ENCODE measurements at places on chromosomes 6 and 20.
A peak's percentile ranks its signal among the peaks of the same experiment; 100 is the strongest.

DNA sequence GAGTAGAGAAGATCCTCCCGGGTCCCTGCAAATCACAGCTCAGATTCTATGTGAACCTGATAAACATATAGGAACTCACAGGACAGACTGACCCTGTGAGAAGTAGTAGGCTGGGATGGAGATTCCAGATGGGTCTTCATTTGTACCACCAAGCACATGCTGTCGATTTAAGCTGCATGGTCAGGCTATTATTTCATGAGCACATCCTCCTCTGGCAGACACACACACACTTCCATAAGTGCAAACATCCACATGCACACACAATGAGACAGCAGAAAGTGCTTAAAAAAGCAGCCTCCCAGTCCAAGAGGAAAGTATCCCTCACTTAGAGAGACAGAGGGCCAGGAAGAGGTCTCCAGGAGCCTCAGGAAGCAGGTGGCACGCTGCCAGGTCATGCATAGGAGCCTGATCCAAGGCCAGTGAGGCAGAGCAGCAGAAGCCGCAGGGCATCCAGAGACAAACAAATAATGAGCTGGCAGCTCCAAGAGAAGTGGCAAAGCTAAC is 131.8 kb downstream of the UNC5CL start:
- no peaks in the 10 kb centered on the region for H3K4me1 ChIP-seq
- no peak overlapping the region for H3K27ac ChIP-seq
- H3K27me3 ChIP-seq: no peaks in the 10 kb centered on the region
- no peak for DNase-seq

DNA sequence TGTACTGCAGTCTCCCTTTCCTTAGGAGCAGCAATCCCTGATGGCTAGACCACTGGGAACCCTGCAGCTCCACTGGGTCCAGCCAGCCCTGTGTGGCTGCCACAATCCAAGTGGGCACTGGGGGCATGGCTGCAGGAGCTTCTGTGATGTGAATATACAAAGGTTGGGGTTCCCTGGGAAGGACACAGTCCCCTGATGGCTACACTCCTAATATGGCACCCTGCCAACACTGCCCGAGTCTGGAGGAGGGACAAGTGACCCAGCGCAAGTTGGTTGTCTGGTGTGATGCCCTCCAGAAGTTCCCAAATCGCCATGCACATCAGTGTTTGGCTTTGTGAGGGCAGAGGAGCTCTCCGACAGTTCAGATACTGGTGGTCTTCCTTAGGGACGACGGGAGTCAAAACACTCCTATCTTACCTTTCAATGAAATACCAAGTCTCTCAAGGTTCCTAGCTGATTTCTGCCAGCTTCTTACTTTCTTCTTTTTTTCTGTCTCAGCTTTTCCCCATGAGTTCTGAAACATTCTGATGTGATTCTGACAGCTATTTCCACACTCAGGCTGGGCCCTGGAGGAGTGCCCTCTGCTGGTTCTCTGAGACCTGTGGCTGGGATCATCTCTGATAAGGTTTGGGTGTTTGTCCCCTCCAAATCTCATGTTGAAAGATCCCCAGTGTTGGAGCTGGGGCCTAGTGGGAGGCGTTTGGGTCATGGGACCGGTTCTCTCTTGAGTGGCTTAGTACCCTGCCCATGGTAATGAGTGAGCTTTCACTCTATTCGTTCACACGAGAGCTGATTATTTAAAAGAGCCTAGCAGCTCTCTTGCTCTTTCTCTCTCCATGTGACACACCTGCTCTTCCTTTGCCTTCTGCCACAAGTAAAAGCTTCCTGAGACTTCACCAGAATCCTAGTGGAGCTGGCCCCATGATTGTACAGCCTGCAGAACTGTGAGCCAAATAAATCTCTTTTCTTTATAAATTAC is 15.5 kb upstream of the ZFP57 start:
- H3K27me3 ChIP-seq: no peaks in the 10 kb centered on the region
- no peaks in the 10 kb centered on the region for H3K36me3 ChIP-seq
- H3K4me3 ChIP-seq: no peak overlapping the region
- no peaks in the 10 kb centered on the region for H3K4me1 ChIP-seq
- no peak overlapping the region for H3K27ac ChIP-seq

- H3K36me3 ChIP-seq: no peaks in the 10 kb centered on the region
- no peaks in the 10 kb centered on the region for H3K27me3 ChIP-seq
- no peak overlapping the region for H3K4me3 ChIP-seq
Measured at GRCh38 chr6:71908162-71908765, 21.9 kb downstream of the RIMS1 start.

DNA sequence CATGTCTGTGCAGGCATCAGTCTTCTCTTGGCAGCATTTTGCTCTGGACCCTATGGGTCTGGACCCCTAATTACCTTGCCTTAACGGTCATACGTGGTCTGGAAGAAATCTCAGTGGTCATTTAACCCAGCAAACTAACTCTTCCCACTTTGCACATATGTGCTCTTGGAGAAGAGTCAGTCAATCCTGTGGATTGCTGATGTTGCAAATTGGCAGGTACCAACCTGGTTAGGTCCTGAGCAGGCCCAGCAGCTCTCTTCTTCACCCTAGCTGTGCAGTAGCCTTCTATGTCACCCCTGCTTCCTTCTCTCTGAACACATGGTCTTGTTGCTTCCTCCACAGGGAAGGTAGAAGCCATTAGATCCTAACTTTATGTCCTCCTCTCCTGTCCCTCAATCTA is 1.6 kb downstream of the CEP43 start:
- no peak overlapping the region for H3K27ac ChIP-seq
- no peaks in the 10 kb centered on the region for H3K4me1 ChIP-seq
- no peak overlapping the region for H3K4me3 ChIP-seq
- no peaks in the 10 kb centered on the region for H3K27me3 ChIP-seq
- no peaks in the 10 kb centered on the region for H3K36me3 ChIP-seq
- no peak for DNase-seq

GRCh38 chr6:157597461-157598312 is 216.7 kb downstream of the ZDHHC14 start:
- H3K27ac ChIP-seq: no peak overlapping the region
- no peaks in the 10 kb centered on the region for H3K36me3 ChIP-seq
- H3K4me3 ChIP-seq: no peak overlapping the region
- DNase-seq: peak; percentile 56

DNA sequence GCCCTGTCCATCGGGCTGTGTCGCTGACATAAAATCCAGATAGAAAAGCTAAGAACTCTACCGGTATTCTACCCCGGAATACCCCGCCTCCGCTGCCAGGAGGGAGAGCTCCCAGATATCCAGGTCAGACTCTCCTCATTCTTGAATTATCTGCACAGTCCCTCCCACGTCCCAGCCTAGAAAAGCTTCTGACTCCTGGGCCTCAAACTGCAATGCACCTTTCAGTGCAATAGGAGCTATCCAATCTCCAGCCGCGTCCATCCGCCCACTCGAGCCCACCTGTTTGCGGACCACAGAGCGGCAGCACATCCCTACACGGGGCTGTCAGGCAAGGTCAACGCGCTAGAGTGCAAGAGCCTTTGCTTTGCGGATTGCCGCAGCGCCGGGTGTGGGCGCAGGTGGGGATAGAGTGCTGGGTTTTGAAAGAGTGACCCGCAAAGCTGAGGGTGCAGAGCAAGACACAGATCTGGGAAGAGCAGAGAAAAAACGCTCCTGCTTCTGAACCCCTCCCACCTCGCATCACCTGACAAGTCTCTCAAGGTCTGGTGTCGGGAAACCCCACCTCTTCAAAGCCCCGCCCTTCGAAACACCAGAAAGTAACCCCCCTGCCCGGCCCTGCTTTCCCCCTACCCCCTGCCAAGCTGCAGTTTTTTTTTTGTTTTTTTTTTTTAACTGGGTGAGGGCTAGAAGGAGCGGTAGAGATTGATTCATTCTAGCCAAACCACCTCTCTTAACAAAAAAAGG is 1.3 kb downstream of the TAPBP start:
- H3K27ac ChIP-seq: peak overlapping the region; percentile 99
- DNase-seq: peak; percentile 84
- peaks cover 4% of the 10 kb centered on the region for H3K36me3 ChIP-seq
- no peaks in the 10 kb centered on the region for H3K27me3 ChIP-seq
- peak overlapping the region; percentile 85 for H3K4me3 ChIP-seq

DNA sequence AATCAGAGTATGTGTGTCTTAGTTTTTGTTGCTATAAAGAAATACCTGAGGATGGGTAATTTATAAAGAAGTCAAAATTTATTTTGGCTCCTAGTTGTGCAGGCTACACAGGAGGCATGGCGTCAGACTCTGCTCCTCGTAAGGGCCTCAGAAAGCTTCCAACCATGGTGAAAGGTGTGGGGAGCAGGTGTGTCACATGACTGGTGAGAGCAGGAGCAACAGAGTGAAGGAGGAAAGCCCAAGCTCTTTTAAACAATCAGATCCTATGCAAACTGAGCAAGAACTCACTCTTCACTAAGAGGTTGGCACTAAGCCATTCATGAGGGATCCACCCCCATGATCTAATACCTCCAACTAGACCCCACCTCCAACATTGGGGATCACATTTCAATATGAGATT is 1524.3 kb downstream of the HACE1 start:
- DNase-seq: no peak
- no peaks in the 10 kb centered on the region for H3K36me3 ChIP-seq
- H3K4me1 ChIP-seq: no peaks in the 10 kb centered on the region
- no peak overlapping the region for H3K27ac ChIP-seq
- no peak overlapping the region for H3K4me3 ChIP-seq

DNA sequence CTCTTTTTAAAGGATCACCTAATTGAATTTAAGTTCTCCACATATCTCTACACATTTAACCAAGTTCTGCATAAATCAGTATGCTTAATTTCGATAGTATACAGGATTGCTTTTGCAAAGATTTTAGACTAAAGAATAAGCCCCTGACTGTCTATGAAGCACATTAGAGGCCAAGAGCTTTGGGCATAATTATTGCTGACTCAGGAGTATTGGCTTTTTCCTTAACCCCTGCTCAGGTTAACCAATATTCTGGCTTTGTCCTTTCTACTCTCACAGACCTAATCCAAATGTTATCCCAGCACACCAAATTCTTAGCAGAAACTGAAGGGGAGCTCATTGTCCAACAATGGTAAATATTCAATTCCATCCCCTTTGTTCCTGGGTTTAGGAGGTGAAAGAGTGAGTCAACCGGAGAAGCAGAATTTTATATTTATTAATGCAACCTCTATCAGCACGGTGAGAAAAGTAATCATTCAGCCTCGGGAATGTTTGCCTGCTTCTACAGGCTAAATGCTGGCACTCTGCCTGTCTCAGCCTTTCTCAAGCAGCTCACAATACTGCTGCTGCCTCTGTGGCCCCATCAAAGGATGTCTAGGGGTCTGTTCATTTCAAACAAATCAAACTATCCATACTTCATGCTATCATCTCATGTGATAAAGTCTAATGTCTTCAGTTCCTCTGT is 125.0 kb downstream of the SIM1 start:
- no peaks in the 10 kb centered on the region for H3K36me3 ChIP-seq
- no peaks in the 10 kb centered on the region for H3K4me1 ChIP-seq
- no peak for DNase-seq
- no peak overlapping the region for H3K27ac ChIP-seq
- H3K27me3 ChIP-seq: no peaks in the 10 kb centered on the region

DNA sequence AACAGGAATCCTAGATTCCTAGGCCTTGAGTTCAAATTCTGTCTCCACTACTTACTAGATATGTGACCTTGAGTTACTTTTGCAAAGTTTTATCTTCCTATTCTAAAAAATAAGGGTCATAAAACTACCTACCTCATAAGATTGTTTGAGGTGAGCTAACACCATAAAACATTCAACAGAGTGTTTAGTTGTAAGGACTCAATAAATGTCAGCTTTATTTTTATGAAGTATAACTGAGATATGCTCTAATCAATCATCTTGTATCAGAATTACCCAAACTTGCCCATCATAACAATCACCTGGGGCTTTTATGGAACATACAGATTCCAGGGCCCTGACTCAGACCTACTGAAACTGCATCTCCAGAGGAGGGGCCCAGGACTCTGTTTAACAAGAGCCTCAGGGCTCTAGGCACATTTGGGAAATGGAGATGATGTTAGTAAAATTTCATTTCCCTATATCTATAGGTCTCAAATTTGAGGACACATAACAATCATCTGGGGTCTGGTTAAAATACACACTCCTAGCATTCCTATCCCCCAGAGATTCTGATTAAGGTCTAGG is 35.5 kb upstream of the MRAP2 start:
- H3K36me3 ChIP-seq: no peaks in the 10 kb centered on the region
- no peak for DNase-seq
- H3K27me3 ChIP-seq: no peaks in the 10 kb centered on the region
- H3K4me1 ChIP-seq: no peaks in the 10 kb centered on the region
- no peak overlapping the region for H3K4me3 ChIP-seq

DNA sequence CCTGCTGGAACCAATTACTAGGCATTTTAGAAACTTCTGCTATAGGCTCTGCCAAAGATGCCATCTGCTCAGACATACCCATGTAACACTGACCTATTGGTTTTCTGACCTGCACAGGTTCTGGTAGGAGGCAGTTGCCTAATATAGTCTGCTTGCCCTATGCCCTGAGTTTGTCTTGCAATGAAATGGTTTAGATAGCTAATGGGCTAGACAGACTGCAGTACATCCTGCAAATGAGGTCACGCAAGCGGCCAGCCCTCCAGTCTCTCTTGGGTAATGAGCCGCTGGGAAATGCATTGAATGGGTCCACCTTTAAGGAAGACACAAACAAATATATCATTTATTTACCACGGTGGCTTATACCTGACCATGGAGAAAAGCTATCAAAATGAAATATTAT is 90.6 kb upstream of the B3GAT2 start:
- DNase-seq: no peak
- no peak overlapping the region for H3K27ac ChIP-seq
- H3K27me3 ChIP-seq: no peaks in the 10 kb centered on the region
- no peak overlapping the region for H3K4me3 ChIP-seq

DNA sequence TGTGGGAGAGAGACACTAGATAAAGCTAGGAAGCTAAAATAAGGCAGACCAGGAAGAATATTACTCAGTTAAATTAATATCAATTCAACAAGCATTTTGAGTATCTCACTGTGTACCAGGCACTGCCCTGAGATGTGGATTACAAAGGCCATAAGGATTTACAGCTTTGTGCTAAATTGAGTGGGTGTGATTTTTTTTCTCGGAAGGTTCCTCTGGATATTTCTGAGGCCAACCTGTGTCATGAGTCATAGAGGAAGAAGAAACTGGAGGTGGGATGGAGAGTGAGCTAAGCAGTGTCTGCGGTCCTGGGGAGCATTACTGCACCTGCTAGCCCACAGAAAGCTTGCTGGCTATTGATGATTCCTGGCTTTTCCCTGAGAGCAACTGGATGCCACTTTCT is 135.2 kb downstream of the RFPL4B start:
- no peaks in the 10 kb centered on the region for H3K36me3 ChIP-seq
- H3K4me3 ChIP-seq: no peak overlapping the region
- no peaks in the 10 kb centered on the region for H3K27me3 ChIP-seq

- H3K4me3 ChIP-seq: no peak overlapping the region
- H3K27ac ChIP-seq: no peak overlapping the region
- H3K36me3 ChIP-seq: no peaks in the 10 kb centered on the region
- DNase-seq: no peak
Measured at GRCh38 chr6:27867945-27868300, 44.3 kb downstream of the OR2B2 start.
